Inflammatory macrophage treated with lipopolysaccharide for 4 hours (primary cell): ENCODE measurements at places on chromosomes 1 and 21.

GRCh38 chr1:248923352-248924338 lies 17.6 kb downstream of the PGBD2 start:
- DNase-seq: no peak

GRCh38 chr1:55329091-55329490 lies 113.9 kb upstream of the USP24 start:
- no peak for DNase-seq

DNA sequence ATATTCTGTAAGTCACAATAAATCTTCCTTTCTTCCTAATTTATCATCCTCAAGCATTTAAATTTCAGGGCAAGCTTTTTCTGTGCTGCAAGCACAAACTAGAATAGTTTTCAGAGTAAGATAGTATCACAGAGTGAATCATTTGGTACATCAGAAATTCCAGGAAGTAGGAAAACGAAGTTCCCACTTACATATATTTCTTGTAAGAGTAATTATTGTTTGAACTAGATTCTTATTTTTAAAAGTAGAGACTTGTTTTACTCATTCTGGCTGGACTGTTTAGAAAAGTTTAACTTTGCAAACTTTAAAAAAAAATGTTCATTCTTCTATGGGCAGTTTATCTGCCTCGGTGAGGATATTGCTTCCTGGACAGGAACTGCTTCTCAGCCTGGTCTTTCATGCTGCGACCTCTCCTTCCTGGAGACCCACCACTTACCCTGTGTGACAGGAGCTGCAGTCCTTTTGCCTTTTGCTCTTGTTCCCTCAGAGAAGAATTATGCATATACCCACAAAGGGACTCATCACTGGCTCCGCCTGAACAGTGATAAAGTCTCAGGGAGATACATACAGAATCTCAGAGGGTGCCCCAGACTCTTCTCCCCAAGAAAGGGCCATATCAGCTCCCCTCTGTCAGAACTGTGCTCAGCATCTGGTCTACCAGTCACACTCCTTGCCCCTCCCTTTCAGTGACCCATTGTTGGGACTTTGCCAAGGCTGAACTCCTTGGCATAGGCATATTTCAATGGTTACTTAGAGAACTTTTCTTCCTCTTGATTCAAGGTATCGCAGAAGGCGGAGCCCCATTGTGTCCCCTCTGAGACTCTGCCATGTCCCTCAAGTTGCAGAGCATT lies 102.7 kb upstream of the CD55 start:
- DNase-seq: no peak

GRCh38 chr1:248900637-248901036 lies 5.4 kb upstream of the PGBD2 start:
- no peak for DNase-seq

GRCh38 chr1:241531195-241532161 lies 700 bp upstream of the KMO start:
- DNase-seq: peak; percentile 94

GRCh38 chr21:44962403-44962966 lies 22.7 kb downstream of the SLX9 start:
- no peak for DNase-seq

- DNase-seq: no peak
Observed at GRCh38 chr1:18948913-18949685, 7.4 kb downstream of the IFFO2 start.

GRCh38 chr1:232655028-232655745 lies 25.3 kb upstream of the SIPA1L2 start:
- DNase-seq: peak; percentile 56

DNA sequence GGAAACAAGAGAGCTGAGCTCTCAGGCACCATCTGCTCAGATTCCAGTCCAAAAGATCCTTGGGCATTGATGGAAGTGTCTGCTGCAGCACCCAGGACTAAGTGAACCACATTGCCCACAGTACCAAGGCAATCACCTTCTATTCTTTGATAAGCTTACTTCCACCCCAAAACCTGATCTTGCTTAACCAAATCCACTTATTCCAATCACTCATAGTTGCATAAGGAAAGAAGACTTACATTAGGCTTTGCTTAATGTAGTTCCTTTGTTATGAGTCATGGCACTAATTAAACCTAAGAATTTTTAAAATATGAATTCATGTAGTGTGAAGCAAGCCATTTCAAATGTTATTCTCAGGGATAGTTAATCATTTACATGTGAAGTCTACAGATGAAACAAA lies 84.5 kb downstream of the UCHL5 start:
- peak; percentile 5 for DNase-seq

- DNase-seq: no peak
Observed at GRCh38 chr1:15038232-15039016, 115.1 kb upstream of the TMEM51 start.

DNA sequence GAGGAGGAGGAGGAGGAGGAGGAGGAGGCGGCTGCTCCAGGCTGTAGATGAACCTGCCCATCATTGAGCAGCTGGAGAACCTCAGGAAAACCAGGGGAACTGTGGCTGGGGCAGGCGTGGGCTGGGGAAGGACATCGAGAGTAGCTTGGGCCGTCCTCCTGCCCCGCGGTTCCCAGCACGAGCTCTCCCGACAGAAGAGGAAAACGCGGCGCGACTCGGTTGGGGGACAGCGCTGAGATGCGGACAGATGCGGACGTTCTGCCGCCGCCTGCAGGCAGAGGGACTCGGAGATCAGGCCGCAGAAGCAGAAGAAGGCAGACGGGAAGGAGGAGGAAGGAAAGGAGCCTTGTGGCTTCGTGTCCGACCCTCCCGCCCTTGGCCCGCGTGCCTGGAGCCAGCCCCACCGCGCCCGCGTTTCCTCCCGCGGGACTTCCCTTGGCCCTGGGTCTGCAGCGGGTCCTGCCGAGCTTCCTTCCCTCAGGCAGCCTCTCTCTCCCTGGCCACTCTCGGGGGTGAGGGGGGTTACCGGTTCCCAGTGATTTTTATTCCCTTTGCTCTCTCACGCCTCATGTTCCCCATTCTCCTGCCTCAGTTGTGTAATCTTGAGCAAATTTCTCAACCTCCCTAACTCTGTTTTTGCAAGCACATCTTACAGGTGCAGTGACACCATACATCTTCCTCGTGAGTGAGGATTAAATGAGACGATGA lies 1.7 kb upstream of the TNFRSF9 start:
- peak; percentile 79 for DNase-seq

DNA sequence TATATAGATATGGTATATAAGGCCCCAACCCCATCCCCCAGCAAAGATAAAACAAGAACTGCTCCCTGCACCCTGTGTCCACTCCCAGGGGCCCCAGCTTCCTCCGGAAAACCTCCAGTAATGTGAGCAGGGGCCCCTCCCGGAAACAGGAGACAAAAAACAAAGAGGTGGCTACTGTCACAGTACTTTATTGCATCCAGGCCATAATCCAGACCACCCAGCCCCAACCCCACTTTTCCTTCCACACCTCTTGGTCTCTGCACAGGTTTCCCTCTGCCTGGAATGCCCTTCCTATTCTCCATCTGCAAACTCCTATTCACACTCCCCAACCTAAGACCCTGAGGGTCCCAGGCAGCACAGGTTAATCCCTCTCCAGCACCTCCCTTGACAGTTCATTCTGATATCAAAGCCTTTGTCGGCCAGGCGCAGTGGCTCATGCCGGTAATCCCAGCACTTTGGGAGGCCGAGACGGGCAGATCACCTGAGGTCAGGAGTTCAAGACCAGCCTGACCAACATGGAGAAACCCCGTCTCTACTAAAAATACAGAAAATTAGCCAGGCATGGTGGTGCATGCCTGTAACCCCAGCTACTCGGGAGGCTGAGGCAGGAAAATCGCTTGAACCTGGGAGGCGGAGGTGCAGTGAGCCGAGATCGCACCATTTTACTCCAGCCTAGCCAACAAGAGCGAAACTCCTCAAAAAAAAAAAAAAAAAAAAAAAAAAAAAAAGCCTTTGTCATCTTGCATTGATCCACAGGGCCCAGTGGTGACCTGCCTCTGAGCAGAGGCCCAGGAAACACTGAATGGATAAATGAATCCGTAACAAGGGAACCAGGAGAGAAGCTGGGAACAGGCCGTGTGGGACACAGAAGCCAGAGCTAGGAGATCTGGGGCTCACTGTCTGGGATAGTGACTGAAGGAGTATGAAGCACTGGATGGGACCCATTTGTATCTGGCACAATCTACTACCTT lies 2.3 kb upstream of the AUNIP start:
- peak; percentile 31 for DNase-seq

DNA sequence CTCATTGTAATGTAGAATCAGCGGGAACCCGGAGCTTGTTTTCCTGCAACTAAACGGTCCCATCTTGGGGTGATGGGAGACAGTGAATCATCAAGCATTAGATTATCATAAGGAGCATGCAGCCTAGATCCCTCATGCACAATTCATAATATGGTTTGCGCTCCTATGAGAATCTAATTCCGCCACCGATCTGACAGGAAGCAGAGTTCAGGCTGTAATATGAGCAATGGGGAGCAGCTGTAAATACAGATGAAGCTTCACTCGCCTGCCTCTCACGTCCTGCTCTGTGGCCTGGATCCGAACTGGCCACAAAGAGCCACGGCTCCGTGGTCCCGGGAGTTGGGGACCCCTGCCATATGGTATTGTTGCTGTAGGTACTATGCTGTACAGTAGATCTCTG lies 1.6 kb downstream of the IFI44 start:
- DNase-seq: peak; percentile 36

GRCh38 chr1:179828554-179829110 lies 49.0 kb downstream of the TOR1AIP2 start:
- DNase-seq: no peak

DNA sequence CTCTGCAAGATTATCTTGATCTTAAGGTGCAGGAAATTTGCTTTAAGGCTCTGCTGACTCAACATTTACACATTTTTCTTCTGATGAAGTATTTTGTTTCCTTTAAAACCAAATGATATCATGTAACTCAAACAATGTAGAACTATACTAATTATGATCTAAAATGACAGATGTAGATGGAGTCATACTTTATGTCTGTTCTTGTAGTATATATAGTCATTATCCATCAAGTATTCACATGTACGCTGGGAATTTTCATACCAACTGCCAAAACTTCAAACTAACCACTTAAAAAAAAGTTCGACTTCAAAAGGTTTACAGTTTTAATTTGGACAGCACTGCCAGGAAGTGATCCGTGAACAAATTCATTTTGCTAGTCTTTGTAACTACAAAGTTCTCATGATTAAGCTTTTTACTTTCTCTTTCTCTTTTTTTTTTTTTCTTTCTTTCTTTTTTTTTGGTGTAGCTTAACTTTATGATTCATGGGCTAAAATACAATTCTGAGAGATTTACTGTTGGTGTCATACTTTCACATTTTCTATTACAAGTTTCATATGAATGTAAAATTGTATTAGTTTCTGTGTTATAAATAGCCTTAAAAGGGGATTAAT lies 509.0 kb upstream of the CXADR start:
- no peak for DNase-seq

GRCh38 chr1:204136814-204137213 lies 15.0 kb downstream of the ETNK2 start:
- no peak for DNase-seq

DNA sequence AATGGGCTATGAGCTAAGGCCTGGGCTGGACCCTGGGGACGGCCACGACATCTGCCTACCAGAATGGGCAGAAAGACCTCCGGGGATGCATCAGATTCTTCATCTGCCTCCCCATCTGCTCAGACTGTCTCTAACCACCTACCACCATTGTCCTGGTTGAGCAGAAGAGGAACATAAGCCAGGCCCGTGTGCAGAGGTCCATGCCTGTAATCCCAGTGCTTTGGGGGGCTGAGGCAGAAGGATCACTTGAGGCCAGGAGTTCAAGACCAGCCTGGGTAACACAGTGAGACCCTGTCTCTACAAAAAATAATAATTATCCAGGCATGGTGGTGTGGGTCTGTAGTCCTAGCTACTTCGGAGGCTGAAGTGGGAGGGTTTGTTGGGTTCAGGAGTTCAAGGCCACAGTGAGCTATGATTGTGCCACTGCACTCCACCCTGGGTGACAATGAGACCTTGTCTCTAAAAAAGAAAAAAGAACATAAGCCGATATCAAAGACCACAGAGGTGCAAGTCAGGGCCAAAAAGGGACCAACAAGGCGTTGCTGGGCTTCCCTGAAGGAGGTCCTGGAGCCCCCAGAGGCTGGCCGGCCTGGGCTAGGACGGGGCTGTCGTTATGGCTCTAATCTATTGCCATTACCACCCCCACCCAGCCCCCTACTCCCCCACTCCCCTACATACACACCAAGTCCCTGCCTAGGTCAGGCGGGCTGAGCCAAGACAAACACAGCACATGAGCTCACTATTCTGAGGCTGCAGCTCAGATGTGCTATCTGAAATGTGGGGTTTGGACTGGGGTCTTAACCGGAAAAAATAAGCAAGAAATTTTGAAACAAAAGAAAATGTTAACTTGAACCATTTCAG lies 239.2 kb upstream of the RAB4A start:
- DNase-seq: no peak

GRCh38 chr1:7922301-7922700 lies 18.3 kb downstream of the TNFRSF9 start:
- peak; percentile 14 for DNase-seq

- DNase-seq: no peak
Observed at GRCh38 chr1:5142389-5142788, 488.0 kb downstream of the AJAP1 start.

- no peak for DNase-seq
Observed at GRCh38 chr1:44346184-44346583, 8.9 kb downstream of the ERI3 start.
